DMS79 (cell line): ENCODE measurements at places on chromosomes 2 and 18.

DNA sequence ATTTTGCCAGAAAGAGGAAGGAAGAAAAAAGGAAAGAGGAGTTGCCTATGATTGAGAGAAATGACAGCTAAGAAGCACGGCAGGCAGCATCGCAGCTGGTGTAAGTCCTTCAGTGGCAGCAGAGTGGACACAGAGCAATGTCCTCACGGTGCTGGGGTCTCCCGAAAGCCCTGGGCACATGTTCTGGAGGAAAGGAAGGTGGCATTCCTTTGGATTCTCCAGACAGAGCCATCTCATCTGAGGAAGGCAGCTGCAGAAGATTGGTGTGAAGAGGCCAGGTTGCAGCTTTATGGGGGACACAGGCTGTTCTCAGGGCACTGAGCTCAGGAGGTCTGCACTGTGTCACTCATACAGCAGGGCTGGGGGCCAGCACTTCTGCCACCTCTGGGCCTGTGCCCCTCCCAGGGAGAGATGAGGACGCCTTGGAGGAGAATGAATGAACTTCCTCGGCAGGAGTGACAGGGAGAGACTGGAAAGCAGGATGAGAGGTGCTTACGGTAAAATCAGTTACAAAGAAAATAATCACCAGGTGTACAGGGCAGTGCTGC lies 252.0 kb upstream of the MYT1L start:
- no peak for DNase-seq

DNA sequence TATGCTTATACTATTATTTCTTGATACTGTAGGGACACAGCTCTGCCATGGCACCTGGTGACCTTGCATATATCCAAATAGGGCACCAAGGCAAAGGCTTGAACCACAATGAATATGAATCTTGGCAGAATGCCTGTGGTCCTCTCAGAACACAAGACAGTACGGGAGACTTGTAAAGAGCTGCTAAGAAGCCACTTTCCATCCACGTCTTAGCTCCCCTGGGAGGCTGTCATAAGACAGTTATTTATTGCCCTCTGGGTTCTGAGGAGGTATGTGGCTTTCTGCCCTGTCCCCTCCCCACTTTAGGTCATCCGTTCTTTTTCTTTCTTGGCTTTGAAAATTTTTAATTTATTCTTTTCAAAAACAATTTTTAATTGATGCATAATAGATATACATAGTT lies 29.8 kb upstream of the MRPL33 start:
- peak; percentile 48 for DNase-seq

GRCh38 chr2:27729198-27729597 lies 42.3 kb upstream of the MRPL33 start:
- no peak for DNase-seq

DNA sequence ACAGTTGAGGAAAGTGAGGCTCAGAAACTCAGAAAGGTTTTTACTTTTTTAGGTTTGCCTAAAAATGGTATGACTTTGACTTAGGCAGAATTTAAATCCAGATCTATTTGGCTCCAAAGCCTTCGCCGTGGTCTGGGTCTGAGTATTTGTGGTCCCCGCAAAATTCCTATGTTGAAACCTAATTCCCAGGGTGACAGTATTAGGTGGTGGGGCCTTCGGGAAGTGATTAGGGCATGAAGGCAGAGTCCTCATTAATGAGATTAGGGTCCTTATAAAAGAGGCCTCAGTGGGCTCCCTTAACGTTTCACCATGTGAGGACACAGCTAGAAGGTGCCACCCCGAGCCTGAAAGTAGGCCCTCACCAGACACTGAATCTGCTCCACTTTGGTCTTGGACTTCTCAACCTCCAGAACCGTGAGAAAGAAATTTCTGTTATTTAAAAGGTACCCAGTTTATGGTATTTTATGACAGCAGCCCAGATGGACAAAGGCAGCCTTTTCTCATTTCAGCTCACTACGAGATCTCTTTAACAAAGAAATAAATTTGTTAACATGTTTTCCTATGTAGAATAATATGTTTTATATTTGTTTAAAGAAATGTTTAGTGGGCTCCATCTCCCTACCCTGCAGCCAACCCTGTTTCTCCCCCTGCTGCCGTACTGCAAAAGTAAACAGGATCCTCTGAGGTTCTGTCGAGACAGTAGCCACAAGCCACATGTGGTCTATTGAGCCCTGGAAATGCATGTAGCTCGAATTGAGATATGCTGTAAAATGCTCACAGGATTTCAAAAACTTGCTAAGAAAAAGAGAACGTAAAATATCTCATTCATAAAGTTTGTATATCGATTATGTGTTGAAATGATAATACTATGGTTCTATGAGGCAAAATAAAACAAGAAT lies 80.6 kb downstream of the MOGAT1 start:
- DNase-seq, result no peak

- no peak for DNase-seq
Measured at GRCh38 chr2:149278161-149278871, 52.1 kb upstream of the LYPD6 start.

- DNase-seq, result no peak
Measured at GRCh38 chr2:160294339-160294803, 94.3 kb upstream of the ITGB6 start.

- peak; percentile 72 for DNase-seq
Measured at GRCh38 chr18:13471971-13472628, 253.5 kb downstream of the LDLRAD4 start.

- no peak for DNase-seq
Measured at GRCh38 chr2:224903621-224904020, 138.6 kb downstream of the DOCK10 start.

DNA sequence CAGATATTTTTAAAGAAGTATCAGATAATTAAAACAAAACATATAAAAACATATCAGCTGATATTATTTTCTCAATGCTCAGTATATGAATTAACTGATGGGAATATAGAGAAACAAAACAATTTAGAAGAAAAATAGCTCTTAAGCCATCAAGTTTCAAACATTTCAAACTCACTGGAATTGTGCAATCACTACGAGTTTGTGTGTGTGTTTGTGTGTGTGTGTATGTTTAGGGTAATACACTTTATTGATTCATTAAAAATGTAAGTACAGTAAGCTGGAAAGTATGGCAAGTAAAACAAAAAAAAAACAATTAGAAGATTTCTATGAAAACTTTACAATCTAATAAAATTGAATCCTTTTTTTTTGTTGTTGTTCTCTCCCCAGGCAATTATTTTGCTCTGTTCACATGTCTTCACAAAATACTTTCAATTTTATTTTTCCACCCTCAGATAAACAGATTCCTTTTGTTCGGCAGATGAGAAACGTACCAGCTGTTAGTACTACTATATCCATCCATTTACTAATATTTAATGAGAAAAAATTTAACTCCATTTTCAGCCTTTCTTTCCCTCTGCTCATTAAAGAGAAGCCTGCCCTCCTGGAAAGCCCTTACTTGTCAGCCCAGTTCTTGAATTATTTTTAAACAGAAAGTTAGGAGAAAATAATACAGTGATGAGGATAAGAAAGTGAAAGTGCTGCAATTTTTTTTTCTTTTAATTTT lies 87.6 kb downstream of the SLC8A1 start:
- DNase-seq, result no peak

DNA sequence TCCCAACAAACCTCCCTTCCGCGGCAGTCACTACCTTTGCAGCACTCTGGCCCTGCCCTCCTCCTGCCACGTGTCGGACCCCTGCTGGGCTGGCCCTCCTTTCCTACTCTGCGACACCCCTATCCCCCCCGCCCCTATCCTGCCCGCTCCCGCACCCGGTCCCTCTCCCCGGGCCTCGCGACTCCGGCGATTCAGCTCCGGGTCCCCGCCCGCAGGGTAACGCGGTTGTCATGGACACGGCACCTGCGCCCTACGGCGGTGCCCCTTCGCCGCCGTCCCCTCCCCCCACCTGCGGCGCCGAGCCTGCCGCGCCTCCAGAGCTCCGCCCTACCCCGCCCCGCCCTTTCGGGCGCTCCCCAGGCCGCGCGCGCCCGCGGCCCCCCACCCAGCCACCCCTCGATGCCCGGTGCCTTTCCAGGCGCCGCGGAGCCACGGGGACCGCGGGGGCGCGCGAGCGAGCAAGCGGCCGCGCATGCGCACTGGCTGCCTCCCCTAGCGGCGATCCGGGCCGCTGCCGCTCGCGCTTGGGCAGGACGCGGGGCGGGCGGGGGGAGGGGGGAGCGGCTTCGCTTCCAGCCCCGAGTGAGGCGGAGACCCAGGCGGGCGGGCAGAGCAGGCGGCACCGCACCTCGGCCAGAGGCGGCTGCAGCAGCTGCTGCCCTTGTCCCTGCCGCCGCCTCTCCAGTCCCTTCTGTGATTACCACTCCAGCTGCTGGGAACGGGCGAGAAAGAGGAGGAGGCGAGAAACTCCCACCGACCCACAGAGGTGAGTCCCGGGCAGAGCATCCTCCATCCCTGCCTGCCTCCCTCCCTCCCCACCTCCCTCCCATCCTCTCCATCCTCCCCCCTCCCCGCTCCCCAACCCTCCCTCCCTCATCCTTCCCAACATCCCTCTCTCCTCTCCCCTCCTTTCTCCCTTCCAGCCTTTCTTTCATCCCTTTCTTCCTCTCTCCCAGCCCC lies at the start of gene CTNNA2:
CTNNA2 (plus strand) TSS at position 610 of the 960 bp plus-strand sequence.
- DNase-seq, result peak; percentile 80

GRCh38 chr2:55751966-55752365 lies 58.3 kb upstream of the PNPT1 start:
- DNase-seq, result no peak

DNA sequence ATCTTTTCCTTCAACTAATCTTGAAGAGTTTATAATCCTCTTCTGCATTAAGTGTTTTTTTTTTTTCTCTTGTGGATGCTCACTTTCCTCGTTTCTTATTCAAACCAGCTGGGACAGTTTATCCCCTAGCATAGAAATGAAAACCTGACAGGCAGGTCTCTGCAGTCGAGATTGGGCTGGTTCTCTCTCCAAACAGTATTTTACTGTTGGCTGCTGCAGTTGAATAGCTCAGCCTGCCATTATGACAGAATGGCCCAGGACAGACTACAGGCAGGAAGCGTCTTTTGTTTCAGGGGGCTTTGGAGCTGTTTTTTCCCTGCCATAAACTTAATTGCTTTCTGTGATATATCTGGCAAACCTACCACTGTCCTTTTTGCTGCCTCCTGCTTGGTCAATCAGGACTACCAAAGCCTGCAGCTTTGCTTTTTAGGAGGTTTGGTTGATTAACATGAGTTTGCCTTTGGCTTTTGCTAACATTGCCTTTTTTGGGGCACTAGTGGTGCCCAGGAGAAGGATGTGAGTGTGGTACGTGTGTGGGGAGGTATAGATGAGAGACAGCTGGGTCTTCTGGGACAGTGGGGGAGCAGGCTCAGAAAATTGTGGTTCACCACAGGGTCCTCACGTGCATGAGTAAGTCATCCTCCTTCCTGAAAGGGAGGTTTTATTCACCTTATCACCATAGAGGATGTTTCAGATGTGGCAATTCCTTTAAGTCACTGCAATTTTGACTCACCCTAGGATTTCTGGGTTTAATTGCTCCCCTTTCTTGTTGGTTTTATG lies 128.7 kb downstream of the LYPD6B start:
- DNase-seq, result no peak

DNA sequence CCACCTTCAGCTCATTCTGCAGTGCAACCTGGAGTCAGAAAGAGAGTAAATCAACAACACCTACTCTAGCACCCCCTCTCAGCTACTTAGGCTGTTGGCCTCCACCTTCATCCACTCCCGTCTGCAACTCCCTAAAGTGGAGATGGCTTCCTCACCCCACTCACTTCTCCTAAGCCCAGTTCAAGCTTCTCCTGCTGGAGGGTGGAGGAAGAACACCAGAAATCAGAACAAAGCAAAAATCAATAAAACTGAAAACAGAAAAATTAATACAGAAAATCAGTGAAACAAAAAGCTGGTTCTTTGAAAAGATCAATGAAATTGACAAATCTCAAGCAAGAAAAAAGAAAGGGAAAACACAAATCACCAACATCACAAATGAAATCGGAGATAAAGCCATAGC lies 191.7 kb downstream of the ANAPC1 start:
- no peak for DNase-seq

DNA sequence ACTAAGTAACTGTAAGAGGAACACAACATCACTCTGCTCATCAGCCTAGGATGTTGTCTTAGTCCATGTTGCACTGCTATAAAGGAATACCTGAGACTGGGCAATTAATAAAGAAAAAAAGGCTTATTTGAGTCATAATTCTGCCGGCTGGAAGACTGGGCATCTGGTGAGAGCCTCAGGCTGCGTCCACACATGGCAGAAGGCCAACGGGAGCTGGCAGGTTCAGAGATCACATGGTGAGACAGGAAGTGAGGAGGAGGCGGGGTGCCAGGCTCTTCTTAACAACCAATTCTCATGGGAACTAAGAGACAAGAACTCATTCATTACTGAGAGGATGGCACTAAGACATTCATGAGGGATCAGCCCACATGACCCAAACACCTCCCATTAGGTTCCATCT lies 46.8 kb downstream of the EPG5 start:
- DNase-seq, result peak; percentile 41

DNA sequence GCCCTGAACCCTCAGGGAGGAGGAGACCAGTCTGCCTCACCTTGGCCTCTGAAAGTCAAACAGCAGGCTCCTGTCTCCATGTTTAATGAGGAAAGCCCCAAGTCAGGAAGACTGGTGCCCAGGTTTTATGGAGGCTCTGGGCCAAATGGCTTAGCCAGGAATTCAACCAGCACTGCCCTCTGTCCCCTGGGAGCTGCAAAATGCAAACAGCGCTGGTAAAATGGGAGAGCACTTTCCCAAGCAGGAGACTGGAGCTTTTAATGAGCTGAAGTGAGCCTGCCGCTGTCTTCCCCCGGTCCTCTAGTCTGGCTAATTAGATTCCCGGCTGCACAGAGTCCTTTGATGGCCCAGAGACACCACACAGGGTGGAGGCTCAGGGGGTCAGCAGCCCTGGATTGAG lies 276.0 kb upstream of the TRIB2 start:
- no peak for DNase-seq

GRCh38 chr2:69081001-69081580 lies 68.1 kb downstream of the ANTXR1 start:
- DNase-seq, result no peak

DNA sequence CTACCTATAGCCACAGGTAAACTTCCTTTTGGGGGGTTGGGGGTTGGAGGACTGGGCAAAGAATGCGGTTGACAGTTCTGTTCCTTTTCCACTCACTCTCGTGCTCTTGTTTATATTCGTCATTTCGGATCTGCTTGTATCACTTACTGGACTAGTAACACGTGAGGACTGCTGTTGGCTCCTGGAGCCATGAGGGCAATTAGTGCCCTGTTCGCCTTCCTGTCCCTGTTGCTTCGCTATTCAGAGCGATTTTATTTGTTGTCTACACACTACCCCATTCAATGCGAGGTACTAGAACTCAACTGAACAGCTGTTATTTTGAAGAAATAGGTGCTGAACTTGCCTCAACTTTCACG lies 1.1 kb downstream of the KCNJ3 start:
- no peak for DNase-seq

DNA sequence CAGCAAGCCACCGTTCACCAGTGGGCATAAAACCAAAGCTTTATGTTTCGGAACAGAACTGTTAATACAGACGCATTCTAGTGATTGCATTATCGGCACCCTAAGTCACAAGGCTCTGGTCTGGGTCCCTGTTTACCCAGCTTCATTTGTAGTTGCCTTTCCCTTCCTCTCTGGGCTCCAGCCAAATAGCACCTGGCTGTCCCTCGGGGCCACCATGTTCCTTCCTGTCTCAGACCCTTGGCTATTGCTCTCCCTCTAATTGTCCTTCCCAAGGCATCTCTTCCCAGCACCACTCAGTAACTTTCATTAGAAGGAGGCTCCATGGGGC lies 75.3 kb downstream of the SDC1 start:
- no peak for DNase-seq
